IMR-90 (cell line): ENCODE measurements at places on chromosomes 1 and 21. TPM values are rescaled to one million over a fixed set of nuclear protein-coding genes. Genes with fewer than 3 reads are reported as not detected.

The SPRR2B gene
- not detected in 2 replicates for total RNA-seq

The EEIG2 gene
- 4.8 and 5.8 TPM in 2 replicates for total RNA-seq

The OR2L3 gene
- total RNA-seq, result not detected in 2 replicates

The VANGL2 gene
- total RNA-seq, result 0.28 and 0.36 TPM in 2 replicates

The TGFBR3 gene
- 8.3 and 11.3 TPM in 2 replicates for total RNA-seq

The CORT gene
- not detected in 2 replicates for total RNA-seq

The IFNLR1 gene
- total RNA-seq, result not detected in 2 replicates

The PRRX1 gene
- 65.4 and 82.8 TPM in 2 replicates for total RNA-seq

The RNF11 gene
- total RNA-seq, result 63.3 and 119 TPM in 2 replicates
